Liver (tissue), 10 donors: ENCODE measurements at places on chromosomes 12 and 14. TPM values are rescaled to one million over a fixed set of nuclear protein-coding genes. Genes with fewer than 3 reads are reported as not detected.
A peak's percentile ranks its signal among the peaks of the same experiment; 100 is the strongest.

Gene CMA1
- not detected for total RNA-seq

Gene ADAM20
- total RNA-seq: 0.28 TPM

Gene NABP2
- total RNA-seq: 13.1 TPM

Gene SPRYD4
- total RNA-seq: 7.6 TPM

Gene SYCP3
- total RNA-seq: not detected

- DNase-seq: no peak
These were observed 50.6 kb upstream of the FUT8 start for GRCh38 chr14:65361920-65362319.

Gene CTSG
- 32.5 TPM for total RNA-seq

DNA sequence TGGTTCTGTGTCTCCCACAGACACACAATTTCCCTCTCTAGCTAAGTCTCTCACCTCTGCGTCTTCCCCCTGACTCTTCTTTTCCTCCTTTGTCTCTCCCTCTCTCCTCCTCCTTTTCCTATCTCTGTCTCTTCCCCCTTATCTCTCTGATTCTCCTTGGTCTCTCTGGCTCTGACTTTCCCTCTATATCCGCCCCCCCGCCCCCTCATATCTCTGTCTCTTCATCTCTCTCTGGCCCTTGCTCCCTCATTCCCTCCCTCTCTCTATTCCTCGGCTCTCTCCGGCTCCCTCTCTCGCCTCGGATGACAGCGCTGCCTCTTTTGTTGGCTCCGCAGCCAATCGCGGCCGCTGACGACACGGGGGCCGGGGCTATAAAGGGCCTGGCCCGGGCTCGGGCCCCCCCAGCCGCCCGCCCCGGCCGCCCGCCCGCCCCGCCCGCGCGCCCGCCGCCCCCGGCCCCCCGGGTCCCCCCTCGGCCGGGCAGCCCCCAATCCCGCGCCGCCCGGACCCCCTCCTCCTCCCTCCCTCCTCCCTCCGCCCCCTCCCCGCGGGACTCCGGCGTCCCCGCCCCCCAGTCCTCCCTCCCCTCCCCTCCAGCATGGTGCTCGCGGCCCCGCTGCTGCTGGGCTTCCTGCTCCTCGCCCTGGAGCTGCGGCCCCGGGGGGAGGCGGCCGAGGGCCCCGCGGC is at the start of gene GDF11:
TSS of gene GDF11 (plus strand) at position 404 of the 687 bp plus-strand sequence. CDS start at position 599, 195 bp downstream.
- DNase-seq: peak; percentile 56

Gene SYNE2
- total RNA-seq: 79.9 TPM

DNA sequence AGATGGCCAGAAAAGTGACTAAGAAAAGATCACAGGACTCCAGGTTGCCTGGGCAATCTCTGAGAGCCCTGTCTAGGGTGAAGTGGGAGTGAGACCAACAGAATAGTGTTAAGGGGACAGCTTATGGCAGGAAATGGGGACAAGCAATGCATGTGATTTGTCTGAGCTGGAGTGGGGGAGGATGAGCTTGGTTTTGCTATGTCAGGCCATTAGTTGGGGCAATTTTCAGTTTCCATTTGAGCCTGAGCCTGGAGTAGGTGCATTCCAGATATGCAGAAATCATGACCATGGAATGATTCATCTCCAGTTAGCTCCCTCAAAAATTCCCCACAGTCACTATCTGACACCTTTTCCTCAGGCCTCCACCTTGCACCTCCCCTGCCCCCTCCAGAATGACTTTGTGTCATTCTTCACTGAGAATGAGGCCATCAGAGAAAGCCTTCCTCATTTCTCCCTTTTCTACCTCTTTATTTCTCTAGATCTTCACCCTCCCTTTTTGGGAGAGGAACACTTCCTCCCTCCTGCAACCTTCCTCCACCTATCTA is 150.9 kb upstream of the PLEKHG7 start:
- DNase-seq: no peak

DNA sequence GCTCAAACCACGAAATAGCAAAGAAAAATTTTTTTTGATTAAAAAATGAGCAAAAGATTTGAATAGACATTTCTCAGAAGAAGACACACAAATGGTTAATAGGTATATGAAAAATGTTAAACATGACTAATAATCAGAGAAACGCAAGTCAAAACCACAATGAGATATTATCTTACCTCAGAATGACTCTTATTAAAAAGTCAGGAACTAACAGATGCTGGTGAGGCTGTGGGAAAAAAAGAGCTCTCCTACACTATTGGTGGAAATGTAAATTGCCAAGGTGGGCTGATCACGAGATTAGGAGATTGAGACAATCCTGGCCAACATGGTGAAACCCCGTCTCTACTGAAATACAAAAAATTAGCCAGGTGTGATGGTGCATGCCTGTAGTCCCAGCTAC is 315.5 kb upstream of the FLRT2 start:
- no peak for DNase-seq

Gene KMT2D
- total RNA-seq: 53.8 TPM

- DNase-seq: no peak
These were observed 4.3 kb downstream of the MBIP start for GRCh38 chr14:36316131-36316530.

Gene FAM186B
- 0.84 TPM for total RNA-seq

- no peak for DNase-seq
These were observed 29.5 kb downstream of the AREL1 start for GRCh38 chr14:74683406-74683805.

- no peak for DNase-seq
These were observed 50.7 kb downstream of the TPCN1 start for GRCh38 chr12:113271853-113272561.

DNA sequence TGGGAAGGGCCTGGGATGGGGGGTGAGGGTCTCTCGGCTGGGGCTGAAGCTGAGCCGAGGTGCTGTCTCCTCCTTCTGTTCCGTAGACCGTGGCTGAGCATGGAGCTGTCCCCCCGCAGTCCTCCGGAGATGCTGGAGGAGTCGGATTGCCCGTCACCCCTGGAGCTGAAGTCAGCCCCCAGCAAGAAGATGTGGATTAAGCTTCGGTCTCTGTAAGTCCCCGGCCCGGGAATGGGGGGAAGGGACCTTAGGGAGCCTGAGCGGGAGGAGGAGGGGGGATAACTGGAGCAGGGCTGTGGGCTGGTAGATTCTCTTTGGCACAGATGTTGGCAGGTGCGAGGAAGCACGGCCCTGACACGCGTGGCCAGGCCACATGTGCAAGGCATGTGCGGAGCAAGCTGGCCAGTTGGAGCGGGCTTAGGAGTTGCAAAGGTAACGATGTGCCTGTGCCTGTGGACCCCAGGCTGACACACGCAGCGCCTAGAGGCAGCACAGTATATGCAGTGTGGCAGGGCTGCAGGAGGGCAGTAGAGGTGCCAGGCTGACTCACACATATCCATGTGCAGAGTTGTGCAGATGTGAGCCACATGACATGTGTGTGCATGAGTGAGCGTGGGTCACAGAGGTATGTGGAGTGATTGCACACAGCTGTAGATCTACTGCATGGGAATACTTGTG is 512 bp downstream of the PDE1B start:
- DNase-seq: no peak

GRCh38 chr14:88089445-88089844 is 84.5 kb downstream of the GPR65 start:
- no peak for DNase-seq

- DNase-seq: no peak
These were observed 845.4 kb downstream of the VRK1 start for GRCh38 chr14:97642631-97643030.

- no peak for DNase-seq
These were observed 22.5 kb upstream of the TMPRSS12 start for GRCh38 chr12:50820177-50820576.
